SIG-M5 (cell line): ENCODE measurements at places on chromosomes 16 and 17.

GRCh38 chr16:24853830-24854229 lies 8.1 kb downstream of the SLC5A11 start:
- DNase-seq, result no peak

DNA sequence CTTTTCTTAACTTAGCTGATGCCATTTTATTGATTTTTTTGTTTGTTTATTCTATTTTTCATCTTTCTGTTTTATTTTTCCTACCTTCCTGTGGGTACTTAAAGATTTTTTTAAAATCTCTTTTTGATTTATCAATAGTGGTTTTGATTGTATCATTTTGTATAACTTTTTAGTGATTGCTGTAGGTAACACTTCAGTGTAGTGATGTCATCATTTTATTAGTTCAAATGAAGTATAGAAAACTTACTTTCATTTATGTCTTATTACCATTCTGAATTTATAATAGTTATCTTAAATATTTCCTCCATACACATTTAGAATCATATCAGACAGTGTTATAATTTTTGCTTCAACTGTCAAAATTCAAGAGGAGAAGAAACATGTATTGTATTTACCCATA lies 115.9 kb downstream of the PHKB start:
- DNase-seq, result no peak

DNA sequence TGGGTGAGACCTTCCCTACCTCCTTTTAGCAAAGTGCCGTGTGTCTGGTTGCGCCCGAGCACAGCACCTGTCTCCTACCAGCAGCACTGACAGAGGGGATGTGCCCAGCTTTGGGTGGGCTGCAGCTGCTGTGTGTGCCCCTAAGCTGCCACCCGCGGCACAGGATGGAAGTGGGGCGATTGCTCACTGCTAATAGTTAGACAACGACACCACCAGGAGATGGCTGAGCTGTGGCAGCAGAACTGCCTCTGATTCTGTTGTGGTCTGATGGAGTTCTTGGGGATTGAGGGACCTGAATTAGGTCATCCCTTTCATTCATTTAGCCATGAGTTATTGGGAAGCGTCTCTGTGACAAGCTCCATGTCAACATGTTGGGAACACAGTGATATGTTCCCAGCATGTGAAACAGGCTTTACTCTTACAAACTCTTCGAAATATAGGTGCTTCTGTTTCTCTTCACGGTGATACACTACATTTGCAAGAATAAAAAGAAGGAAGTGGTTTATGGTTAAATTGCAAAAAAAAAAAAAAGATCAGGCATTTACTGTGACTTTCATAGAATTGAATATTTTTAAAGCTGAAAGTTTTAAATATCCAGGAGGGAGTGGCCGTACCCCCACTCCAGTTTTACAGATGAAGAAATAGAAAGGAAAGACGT lies 184.4 kb downstream of the MAF start:
- DNase-seq, result no peak

DNA sequence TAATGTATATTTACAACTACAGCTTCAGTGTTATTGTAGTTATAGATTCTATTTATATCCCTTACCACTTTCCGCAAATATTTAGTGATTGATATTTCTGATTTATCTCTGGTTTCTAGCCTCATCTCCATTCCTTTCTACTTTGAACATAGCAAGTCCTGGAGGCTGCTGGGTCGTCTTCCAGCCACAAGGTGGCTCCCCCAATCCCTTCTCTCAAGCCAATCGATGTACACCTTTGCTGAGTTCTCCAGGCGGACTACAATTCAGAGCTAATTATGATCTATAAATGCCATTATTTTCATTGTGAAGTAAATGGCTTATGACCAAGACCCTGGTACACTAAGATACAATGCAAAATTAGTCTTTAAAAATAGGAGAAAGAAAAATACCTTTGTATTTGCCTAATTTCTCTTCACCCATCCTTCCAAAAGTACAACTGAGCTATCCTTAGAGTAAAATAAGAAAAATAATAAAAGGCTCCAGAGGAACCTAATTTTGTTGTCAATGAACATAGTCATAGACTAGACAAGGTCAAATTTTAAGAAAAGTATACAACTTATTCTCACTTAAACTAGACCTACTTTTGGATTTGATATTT lies 122.1 kb downstream of the SKAP1 start:
- no peak for DNase-seq

DNA sequence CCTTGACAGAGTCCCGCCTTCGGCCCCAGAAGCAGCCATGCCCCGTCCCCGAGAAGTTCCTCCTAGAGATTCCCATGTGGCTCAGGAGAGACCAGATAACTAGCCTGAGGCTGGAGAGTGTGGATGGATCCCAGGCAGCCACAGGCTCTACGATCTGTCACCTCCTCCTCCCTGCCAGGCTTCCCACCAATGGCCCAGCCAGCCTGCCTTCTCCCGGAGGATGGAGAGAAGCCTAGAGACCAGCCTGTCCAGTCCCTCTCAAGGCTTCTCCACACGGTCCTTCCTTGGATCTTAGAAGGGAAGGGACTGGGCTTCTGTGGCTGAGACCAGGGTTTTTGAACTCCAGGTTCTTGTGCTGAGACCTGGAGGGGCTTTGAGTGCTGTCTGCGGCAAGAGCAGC lies 1.6 kb upstream of the SMTNL2 start:
- DNase-seq, result no peak

DNA sequence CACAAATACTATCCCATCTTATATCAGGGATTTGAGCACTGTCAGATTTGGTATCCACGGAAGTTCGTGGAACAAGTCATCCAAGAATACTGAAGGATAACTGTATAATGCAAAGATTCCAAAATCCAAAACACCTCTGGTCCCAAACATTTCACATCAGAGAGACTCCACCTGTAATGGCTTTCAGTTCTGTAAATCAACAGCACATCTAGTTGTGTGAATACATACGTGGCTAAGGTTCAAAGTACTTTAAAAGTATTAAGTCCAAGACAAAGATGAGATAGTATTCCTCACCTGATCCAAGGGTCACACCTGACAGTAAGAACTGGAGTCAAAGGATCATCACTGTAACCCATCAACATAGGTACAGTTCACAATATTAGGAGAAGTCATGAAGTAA lies 54.8 kb downstream of the KANSL1 start:
- DNase-seq, result no peak

GRCh38 chr17:58516644-58517377 lies 2.4 kb upstream of the MTMR4 start:
- no peak for DNase-seq
